Ammon's horn (tissue), 1 donor: ENCODE measurements at places on chromosomes 16 and 17.

DNA sequence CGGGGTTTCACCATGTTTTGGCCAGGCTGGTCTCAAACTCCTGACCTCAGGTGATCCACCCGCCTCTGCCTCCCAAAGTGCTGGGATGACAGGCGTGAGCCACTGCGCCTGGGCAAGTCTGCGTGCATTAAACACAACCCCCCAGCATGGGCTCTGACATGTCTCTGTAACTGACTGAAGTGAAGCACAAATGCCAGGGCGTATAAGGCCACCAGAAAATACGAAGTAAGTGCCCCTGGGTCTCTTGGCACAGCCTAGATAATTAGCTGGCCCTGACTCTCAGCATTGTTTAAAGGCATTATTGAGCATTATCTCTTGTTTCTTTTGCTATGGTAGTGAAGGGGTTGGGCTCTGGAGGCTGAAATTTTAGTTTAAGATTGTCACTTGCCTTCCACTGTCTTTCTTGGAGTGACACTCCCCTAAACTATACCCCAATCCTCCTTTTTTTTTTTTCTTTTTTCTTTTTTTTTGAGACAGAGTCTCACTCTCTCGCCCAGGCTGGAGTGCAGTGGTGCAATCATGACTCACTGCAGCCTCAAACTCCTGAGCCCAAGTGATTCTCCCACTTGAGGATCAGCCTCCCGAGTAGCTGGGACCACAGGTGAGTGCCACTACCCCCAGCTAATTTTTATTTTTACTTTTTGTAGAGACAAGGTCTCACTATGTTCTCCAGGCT lies 8.2 kb upstream of the SEC14L1 start:
- no peak for DNase-seq

GRCh38 chr17:63578769-63579111 lies 22.0 kb upstream of the TACO1 start:
- DNase-seq, result no peak

- DNase-seq, result peak; percentile 68
Measured at GRCh38 chr16:46673320-46674013, 15.5 kb downstream of the VPS35 start.

DNA sequence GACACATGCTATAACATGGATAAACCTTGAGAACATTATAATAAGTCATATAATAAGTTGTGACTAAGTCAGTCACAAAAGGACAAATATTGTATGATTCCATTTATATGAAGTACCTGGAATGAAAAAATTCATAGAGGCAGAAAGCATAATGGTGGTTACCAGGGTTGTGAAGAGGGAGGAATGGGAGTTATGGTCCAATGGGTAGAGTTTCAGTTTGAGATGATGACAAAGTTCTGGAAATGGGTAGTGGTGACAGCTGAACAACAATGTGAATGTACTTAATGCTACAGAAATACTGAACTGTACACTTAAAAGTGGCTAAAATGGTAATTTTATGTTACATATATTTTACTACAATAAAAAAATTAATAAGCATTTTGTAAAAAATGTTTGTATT lies 49.7 kb downstream of the MYO1D start:
- no peak for DNase-seq

DNA sequence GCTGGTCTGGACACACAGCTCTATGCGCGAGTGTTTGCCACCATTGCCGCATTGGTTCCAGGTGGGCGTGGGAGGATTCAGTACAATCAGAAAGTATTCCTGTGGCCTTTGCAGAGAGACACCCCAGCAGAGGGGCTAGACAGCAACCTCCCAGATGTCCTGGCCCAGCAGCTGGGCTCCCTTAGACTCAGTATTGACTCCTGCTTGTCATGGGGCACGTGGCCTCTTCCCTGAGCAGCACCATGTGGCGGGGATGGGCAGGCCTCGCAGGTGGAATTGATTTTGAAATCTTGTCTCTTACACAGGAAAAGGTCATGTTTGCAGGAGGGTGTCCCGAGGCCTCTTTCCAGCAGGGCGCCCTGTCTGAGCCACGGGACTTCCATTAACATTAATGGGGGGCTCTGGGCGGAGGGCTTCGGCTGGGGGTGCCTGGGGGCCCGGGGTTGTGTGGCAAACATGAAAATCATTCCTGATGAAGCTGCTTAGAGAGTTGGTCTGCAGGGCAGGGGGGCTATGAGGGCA lies 96.4 kb downstream of the C16orf78 start:
- DNase-seq, result no peak

DNA sequence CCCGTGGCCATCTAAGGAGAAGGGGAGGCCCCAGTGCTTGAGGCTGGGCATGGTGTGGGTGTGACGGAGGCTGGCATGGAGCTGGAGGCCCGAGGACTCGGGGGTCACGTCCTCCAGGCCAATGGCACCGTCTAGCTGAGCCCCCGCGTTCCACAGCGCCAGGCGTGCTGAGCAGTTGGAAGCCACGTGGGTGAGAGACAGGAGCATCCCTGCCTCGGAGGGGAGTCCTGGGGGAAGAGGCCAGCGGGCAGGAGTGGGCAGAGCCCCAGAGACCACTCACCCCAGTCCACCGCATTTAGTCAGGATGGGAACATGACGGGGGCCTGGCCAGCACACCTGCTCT lies 78.8 kb downstream of the RMI2 start:
- no peak for DNase-seq

GRCh38 chr17:4973256-4974114 lies 5.9 kb upstream of the SPAG7 start:
- DNase-seq, result no peak

- DNase-seq, result peak; percentile 43
Measured at GRCh38 chr16:75965504-75966374, 239.4 kb upstream of the CPHXL start.

DNA sequence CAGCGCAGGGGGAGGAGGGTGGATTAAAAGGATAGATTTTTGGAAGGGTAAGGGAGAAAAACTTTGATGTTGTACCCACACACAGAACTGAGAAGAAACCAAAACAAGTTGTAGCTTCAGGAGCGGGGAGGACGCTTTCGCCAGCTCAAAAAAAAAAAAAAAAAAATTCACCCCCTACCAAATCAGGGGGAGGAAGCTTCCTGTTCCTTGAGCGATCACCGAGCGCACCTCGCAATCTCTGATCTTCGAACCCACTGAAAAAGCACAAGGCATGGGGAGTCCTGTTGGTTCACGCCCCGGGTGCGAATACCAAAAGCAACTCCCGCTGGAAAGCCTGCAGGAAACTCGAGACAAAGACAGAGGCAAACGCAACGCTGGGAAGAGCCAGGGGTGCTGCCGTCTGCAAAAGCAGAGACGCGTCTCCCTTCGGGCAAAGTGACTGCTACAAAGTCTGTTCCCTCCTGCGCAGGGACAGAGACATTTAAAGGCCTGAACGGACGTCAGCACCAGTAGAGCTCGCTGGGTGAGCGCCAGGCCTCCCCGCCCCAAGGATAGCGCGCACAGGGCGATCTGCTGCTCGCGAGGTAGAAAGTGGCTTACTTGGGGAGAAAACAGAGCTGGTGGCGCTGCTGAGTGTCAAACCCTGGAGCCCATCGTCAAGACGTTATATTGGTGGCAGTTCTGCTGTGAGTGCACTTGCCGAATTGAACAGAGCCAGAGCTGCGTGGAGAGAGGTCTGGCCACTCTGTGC lies 190.4 kb downstream of the USP22 start:
- DNase-seq, result peak; percentile 63

DNA sequence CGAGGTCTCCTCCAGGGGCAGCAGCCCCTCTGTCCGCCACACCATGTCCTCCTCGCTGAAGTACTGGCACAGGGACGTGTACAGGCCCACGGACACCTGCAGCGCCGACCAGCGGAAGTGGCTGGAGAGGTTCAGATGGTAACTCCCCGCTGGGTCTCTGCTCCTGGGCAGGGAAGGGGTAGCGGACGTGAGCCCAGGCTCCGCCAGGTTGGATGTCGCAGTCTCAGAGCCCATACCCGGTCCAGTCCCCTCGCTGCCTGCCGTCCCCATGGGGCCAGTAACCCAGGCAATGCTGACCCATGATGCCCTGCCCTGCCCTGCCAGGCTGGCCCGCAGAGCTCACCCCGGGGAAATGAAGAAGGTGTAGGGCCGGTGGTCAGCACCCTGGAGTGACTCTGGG lies 33.2 kb downstream of the PKD1 start:
- no peak for DNase-seq

DNA sequence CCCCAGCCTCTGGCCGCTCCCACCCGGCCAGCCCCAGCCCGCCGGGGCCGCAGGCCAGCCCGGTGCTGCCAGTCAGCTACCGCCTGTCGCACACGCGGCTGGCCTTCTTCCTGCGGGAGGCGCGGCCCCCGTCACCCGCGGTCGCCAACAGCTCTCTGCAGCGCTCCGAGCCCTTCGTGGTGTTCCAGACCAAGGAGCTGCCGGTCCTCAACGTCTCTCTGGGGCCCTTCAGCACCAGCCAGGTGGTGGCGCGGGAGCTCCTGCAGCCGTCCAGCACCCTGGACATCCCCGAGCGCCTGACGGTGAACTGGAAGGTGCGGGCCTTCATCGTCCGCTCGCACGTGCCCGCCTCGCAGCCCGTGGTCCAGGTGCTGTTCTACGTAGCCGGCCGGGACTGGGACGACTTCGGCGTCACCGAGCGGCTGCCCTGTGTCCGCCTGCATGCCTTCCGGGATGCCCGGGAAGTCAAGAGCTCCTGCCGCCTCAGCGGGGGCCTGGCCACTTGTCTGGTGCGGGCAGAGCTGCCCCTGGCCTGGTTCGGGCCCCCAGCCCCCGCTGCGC lies 46.8 kb downstream of the TMEM132E start:
- no peak for DNase-seq

- no peak for DNase-seq
Measured at GRCh38 chr16:13510425-13511151, 409.4 kb upstream of the ERCC4 start.

- peak; percentile 9 for DNase-seq
Measured at GRCh38 chr16:7218936-7219335, 113.7 kb upstream of the RBFOX1 start.

- no peak for DNase-seq
Measured at GRCh38 chr16:67346341-67346740, 19.7 kb downstream of the LRRC36 start.

DNA sequence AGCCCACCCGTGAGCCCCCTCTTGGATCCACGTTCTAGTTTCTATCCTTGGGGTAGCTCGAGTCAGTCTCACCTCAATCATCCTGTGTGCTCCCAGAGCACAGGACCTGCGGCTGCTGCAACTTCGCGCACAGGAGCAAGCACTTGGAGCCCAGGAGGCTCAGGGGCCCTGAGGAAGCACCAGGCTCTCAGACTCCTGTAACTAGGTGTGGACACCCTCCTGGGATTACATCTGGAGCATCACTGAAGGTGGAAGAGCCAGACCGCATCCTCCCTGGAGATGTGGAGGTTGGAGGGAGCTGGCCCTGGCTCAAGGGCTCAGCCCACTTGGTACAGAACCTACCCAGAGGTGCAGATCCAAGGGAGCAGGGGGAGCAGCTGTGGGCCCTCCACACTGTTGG lies 2.7 kb downstream of the HBQ1 start:
- DNase-seq, result no peak

- no peak for DNase-seq
Measured at GRCh38 chr17:74292495-74292894, 18.5 kb downstream of the DNAI2 start.

DNA sequence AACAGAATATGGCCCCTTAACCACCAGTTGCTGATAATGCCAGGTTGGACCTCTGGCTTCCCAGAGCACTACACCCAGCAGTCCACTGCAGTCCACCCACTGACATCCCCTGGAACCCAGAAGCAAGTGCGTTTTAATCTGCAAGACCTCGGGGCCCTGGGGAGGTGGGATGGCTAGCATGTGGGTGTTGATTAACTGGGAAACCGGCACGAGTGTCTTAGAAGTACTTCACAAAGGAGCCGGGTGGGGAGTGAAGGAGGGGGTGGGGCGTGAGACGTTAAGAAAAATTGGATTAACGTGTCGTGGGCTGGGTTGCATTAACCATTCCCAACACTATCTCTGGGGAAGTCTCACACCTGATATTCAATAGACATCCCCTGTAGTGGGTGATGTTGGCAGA lies 6.1 kb upstream of the HIC1 start:
- DNase-seq, result no peak

DNA sequence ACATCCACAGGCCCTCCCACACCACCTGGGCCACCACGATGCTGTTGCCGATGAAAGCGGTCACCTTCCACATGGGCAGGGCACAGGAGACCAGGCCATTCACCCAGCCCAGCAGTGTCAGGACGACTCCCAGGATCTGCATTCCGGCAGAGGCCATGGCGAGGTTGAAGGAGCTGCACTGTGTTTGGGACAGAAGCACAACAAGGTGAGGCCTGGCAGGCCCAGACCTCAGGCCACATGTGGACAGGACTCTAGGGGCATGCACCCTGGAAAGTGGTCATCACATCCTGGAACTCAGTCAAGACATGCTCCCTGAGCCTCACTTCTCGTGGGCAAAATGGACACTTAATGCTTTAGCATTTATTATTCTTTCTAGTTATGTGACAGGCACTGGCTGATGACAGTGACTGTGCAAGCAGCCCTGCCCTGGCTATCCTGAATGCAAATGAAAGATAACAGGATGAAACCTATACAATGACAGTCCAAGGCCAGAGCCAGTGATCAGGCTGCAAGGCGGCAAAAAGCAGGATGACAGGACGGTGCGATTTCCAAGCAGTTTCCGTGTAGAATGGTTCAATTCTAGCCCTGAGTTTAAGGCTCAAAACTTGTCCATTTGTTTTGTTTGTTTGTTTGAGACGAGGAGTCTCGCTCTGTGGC lies 2.0 kb downstream of the CLDN6 start:
- no peak for DNase-seq

DNA sequence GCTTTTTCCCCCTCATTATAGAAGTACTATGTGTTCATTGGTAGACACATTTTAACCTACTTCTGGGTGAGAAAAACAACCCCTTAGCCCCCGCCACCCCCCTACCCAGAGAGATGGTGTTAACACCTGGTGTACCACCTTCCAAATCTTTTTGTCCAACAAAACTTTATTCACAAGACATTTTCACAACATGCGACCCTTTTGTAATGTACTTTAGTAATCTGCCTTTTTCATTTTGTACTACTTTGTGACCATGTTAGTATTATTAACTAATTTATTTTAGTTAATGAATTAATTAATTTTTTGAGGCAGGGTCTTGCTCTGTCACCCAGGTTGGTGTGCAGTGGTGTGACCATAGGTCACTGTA lies 20.0 kb downstream of the PLCG2 start:
- DNase-seq, result no peak

DNA sequence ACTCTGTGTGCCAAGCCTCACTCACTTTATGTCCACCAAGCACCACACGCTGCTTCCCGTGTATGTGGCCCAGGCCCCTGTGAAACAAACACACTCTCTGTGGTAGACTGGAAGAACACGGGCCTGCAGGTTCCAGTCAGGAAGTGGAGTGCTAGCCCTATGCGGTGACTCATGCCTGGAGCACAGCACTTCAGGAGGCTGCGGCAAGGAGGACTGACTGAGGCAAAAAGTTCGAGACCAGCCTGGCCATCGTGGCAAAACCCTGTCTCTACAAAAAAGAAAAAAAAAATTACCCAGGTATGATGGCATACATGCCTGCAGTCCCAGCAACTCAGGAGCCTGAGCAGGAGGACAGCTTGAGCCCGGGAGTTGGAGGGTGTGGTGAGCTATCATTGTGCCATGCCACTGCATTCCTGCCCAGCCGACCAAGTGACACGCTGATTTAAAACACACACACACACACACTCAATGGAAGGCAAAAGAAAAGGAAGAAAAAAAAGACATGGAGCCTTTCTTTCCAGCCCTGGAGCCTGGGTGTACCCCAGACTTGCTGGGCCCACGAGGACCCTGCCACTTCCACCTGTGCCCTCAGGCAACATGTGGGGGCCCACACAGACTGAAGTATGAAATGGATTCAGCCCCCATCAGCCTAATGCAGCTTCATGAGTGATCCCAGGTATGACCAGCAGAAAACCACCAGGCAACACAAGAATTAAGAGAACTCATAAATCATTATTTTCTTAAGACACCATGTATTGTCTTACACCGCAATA lies 126.6 kb downstream of the ANKRD11 start:
- no peak for DNase-seq
